ENCODE measurements at places on chromosomes 13 and 19.

GRCh38 chr13:51955816-51956603, 55.2 kb downstream of the ATP7B start:
- DNase-seq: no peak

DNA sequence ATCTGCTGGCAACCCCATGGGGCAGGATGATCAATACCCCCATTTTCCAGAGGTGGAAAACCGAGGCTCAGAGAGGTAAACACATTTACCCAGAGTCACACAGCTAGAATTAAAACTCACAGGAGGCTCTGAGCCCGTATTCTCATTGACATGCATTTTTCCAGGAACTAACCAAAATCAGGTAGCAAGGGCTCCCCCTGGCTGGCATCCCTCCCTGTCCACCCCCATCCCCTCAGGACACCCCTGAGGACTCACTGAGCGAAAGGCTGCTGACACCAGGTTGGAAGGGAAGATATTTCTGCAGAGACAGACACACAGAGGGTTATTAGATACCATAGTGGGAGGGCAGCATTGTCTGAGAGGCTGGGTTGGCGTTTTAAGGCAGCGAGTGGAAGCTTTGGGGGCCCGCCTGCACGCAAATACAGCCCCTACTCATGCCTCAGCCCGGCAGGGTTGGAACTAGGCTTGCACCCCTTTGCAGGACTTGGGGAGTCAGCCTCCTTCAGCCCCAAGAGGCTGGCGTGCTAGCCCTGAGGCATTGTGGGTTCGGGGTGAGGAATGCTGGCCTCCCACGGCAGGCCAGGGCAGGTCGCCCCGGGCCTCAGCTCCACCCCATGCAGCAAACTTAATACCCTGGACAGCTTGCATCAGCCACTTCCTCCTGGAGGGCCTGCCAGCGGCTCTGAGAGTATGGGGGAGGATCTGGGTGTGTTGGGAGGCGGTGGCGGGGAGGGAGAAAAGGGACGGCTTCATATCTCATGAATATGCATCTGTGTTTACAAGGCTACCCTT, 3.9 kb downstream of the SLC1A5 start:
- DNase-seq: no peak

DNA sequence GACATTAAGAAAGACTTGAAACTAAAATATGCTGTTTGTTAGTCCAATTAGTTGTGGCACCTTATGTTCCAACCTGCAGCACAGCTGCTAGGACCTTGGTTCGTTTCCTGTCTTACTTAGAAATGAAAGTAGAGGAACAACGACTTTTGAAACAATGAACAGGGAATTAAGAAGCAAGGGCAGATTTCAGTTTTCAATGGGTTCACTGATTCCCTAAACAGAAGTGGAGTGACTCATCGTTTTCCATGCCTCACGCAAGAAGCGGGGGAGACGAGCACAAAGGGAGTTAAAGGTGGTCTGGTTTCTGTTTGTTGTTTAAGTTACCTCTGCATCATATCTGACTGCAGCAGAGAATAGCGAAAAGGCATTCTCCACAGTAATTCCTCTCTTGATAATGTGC, 44.8 kb downstream of the PHF11 start:
- DNase-seq: no peak

DNA sequence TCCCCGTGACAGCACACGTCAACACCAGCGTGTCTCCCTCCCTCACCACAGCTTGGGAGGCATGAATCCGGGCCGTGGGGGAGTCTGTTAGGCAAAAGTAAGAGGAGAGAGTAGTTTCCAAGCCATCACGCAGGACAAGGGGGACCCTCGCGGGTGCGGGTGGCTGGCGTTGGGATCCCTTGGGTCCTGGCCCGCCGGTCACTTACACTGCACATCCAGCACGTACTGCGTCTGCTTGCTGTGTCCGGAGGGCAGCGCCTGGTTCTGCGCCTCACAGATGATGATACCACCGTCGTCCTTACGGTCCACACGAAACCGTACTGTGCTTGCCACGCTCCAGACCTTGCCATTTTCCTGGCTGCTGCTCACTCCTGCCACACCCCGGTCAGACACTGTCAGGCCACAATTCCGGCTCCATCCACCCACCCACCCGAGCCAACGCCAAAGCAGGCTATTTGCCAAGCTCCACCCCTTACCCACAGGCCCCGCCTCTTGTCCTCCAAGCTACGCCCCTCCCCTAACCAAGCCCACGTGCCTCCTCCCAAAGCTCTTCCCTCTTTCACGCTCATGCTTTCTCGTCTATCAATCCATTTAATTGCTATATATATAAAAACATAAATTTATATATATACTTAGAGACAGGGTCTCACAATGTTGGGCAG, 6.6 kb upstream of the ZNF428 start:
- no peak for DNase-seq

- peak; percentile 30 for DNase-seq
Observed at GRCh38 chr19:8575467-8575997, 1.7 kb downstream of the MYO1F start.

GRCh38 chr19:47417107-47417745, 2.1 kb downstream of the MEIS3 start:
- DNase-seq: no peak

- no peak for DNase-seq
Observed at GRCh38 chr19:38942471-38943181, 11.9 kb downstream of the MRPS12 start.

DNA sequence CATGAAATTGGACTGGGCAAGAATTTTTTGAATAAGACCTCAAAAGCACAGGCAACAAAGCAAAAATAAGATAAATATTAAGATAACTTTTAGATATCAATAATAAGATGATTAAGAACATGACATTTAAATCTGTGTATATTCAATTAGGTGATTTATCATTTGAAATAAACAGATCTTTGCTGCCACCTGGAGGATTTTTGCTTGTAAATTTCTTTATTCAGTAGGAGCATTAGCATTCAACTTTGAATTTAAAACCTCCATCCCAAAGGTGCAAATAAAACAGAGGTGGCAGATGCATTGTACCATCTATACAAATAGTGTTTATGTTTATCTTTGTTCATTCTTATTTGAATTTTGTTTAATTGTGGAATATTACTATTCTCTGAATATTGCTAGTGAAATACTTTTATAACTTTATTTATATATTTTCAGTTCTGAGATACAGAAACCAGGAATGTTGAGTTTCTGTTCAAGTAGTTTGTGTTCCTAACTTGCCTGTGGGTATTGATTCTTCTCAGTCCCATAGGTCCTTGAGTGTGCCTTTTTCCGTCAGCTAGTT, 20.9 kb downstream of the COG6 start:
- DNase-seq: no peak

DNA sequence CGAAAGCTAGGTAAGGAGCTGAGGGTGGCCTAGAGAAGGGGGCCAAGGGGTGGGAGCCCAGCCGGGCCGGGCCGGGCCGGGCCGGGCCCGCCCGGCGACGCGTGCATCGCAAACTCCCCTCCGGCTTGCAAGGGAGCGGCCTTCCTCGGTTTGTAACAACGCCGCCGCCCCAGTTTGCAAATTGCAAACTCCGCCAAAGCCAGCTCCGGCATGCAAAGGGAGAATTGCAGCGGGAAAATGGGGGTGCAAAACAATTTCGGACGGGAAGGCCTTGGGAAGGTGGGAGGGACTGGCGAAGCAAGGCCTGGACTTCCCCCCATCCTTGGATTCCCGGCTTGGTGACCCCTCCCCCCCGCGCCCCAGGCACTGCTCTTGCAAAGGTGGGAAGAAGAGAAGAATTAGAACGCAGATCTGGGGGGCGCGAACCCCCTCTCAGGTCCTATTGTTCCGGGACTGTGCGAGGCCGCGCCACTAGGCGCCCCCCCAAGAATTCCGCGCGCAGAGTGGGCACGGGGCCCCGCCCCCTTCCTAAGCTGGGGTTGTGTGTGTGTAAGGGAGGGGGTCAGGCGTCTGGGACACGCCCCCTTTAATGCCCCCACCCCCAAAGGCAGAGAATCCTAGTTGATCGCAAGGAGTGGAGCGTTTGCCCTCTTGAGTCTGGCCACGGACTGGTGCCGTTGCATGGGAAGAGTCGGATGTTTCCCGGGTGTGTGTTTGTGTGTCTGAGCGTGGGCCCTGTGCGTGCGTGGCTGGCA, 926 bp downstream of the PRR12 start:
- DNase-seq: peak; percentile 18

GRCh38 chr19:45098521-45099466, 5.8 kb downstream of the PPP1R37 start:
- no peak for DNase-seq

DNA sequence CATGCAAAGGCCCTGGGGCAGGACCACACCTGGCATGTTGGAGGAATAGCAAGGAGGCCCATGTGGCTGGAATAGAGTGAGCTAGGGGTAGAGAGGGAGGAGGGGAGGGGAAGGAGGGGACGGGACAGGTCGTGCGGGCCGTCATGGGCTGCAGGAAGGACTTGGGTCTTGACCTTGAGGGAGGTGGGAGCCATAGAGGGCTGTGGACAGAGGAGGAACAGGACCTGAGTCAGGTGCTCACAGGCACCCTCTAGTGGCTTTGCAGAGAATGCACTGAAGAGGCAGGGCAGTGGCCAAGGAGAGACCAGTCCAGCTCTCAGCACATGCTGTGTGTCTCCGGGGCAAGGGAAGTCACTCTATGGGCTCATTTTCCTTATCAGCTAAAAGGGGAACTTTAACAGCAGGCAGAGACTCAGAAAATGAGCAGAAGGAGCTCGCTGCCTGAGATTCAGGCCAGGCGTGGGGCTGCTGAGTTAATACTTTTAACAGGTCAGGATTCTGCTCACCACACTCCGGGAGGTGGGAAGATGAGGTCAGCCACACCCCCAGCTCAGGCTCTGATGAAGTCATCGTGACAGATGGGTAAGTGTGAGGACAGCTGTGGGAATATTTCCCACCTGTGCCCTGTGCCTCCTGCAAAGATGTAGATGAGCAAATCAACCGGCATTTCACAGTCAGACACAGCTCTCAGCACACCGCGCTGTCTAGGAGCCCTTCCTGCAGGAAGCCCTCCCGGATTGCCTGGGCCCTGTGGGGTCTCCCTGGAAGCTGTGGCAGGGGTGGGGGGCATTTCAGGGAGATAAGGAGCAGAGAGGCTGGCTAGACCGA, 6.0 kb upstream of the TNFAIP8L1 start:
- no peak for DNase-seq

DNA sequence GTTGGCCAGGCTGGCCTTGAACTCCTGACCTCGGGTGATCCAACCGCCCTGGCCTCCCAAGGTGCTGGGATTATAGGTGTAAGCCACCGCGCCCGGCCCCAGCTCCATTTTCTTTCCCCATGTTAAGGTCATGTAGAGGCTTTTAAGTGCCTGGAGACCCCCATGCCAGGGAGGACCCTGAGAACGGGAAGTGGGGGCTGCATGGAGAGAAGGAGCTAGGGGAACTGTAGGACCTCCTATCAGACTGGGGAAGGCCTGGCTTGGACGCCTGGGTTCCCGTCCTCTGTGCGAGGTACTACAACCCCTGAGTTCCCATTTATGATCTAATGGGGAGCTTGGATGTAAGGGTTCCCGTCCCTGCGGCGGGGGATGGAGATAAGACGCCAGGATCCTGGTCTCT, 714 bp upstream of the NPAS1 start:
- DNase-seq: no peak

GRCh38 chr19:46714444-46715106, 2.3 kb downstream of the PRKD2 start:
- DNase-seq: peak; percentile 69

DNA sequence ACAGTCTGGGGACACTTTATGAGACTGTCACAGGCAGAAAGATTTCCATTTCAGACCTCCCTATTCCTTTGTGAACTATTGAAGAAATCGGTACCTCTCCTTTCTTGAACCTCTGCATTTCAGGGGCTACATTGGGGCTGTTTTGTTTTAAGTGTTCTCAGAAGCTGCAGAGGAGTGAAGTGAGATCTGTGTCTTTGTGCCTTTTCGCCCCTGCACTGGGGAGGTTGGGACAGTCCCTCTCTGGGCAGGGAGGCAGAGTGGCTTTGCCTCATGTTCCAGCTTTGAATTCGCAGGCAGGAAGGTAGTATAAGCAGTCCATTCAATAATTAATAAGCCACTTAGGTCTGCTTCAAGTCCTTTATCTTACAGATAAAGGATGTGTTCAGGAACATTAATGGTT, 9.5 kb upstream of the AMER2 start:
- DNase-seq: no peak

- no peak for DNase-seq
Observed at GRCh38 chr13:72104656-72105180, 237.7 kb upstream of the DACH1 start.

DNA sequence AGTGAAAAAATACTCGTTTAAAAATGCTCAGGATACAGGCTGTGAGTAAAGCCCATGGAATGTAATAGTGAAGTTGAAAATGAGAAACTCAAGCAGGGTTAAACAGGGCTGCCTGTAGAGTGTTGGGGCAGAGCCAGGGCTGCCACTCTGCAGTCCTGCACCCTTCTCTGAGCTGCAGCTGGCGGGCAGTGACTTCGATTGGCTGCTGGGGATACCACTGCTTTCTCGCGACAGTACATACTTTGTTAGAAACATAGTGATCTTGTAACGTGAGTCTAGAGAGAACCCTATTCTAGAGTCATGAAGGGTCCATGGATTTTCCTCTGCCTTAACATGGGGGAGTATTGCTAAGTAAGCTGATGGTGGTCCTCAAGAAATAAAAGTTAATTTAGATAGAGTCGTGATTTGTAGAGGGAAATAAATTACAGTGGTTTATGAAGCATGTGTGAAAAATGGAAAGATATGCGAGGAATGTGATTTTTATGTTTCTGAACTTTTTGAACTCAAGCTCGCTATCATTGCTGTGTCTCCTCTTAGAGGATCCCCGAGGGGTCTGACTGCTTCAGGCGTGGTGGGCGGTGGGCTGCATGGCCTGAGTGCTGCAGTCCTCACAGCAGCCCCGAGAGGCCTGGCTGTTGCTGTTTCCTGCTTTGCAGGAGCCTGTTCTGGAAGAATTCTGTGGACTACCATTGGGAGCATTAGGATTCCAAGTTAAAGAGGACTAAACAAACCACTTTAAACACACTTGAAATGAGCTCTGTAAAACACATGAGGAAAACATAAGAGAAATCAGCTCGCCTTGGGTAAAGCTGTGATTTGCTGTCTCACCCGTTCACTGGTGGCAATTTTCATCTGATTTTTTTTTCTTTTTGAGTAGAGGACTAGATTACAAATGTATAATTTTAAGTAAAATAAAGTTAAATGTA, 95.7 kb downstream of the ARHGEF7 start:
- no peak for DNase-seq

DNA sequence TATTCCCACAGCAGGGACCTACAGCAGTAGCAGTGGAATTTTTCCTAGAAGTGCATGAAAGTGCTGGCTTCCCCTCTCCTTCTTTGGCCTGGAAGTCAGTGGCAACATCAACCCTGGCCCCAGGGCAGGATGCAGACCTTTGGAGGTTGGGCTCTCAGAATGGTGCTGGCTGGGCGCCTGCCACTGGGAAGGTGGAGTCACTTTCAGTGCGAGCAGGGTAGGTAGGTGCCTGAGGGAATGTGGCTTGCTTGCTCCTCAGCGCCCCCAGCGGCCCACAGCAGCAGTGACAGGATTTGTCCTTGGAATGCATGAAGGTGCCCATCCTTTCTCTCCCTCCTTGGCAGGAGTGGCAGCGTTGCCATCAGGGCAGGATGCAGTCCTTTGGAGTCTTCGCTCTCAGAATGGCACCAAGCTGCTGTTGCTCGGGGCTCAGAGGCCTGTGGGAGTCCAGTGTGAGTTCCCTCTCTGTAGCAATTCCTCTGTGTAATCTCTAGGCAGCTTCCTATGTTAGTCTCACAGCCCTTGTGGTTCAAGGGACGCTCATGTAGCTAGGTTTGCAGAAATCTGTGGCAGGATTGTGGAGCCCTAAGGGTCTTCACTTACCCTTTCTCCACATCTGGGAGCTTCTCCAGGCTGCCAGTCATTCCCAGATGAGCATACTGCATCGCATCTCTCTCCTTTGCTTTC, 354.4 kb upstream of the DACH1 start:
- DNase-seq: no peak

All from activated CD4-positive, alpha-beta T cell treated with anti-CD3 and anti-CD28 coated beads for 1 hour (primary cell).